Astrocyte (in vitro differentiated cells and primary cell): ENCODE measurements at places on chromosomes 7 and 10.
A peak's percentile ranks its signal among the peaks of the same experiment; 100 is the strongest.

GRCh38 chr10:109647627-109648026, 275.7 kb downstream of the XPNPEP1 start:
- no peak for DNase-seq

GRCh38 chr7:43328785-43329380, 216.4 kb downstream of the HECW1 start:
- no peak for DNase-seq

- peak; percentile 75 for DNase-seq
Measured at GRCh38 chr7:5702876-5703571, 78.4 kb downstream of the RNF216 start.

GRCh38 chr7:144568233-144568632, 164.7 kb upstream of the NOBOX start:
- DNase-seq = no peak

- DNase-seq = no peak
Measured at GRCh38 chr7:44291733-44292419, 33.5 kb downstream of the CAMK2B start.

- DNase-seq = no peak
Measured at GRCh38 chr10:108975459-108976058, 947.8 kb downstream of the XPNPEP1 start.

- DNase-seq = no peak
Measured at GRCh38 chr7:24229481-24230226, 54.3 kb upstream of the NPY start.

GRCh38 chr10:113552014-113552413, 839 bp upstream of the HABP2 start:
- no peak for DNase-seq

DNA sequence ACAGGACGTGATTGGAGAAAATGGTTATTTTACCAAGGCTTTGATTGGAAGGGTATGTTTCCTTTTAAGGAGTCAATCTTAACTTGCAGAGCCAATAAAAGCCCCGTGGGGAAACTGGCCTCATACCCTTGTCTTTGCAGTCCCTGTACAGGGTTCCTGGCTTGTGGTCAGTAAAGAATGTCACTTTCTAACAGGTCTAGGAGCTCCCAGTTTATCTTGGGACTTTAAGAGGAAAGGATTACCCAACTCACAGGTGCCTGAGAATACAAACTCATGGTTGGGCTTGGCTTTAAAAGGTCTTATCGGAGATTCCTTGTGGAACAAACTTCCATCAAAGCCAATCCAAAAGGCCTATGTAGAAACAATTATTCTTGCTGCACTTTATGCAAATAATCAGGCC, 221.8 kb downstream of the PHF14 start:
- DNase-seq = no peak

DNA sequence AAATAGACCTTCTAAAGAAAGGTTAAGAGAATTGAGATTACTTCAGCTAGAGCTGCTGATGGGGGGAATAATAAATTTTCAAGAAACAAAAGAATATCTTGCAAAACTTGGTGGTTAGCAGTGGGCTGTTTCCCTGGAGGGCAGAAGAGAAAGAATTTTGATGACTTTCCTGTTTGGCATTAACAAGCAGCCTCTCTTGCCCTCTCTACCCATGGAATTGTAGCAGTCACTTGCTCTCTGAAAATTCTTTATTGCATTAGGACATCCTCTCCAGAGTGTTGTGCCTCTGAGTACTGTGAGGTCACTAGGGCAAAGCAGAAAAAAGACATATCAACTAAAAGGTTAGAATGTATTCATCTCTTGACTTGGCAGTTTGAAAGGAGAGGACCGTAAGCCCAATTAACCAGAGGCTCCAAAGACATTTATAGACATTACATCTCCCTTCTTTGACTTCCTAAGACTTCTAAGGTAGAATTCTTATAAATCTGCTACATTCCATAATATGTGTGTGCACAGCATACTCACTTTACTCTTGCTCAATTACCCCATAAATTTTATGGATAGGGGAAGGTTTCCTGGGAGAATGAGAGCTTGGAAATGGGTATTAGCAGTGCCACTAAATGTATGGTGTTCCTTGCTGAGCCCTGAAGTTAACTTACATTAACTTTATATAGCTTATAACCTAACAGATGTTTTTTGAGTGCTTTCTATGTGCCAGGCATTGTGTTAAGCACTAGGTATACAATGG, 215.3 kb downstream of the KIF20B start:
- peak; percentile 52 for DNase-seq

- peak; percentile 81 for DNase-seq
Measured at GRCh38 chr7:129530795-129531391, 28.6 kb downstream of the SMKR1 start.

- DNase-seq = peak; percentile 93
Measured at GRCh38 chr7:106485031-106485551, 175.9 kb downstream of the CCDC71L start.

DNA sequence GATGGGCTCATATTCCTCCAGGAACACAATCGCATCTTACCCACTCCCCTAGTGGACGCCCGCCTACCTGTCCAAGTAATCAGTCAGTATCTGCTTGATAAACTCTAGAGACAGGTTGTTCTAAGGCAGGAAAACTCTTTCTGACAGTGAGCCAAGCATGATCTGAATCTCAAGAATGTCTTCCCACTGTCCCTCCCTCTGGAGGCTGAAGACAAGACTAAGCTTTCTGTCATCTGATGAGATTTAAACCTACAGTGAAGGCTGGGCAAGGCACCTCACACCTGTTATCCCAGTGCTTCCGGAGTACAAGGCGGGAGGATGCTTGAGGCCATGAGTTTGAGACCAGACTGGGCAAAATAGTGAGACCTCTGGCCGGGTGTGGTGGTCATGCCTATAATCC, 586.6 kb downstream of the GALNT17 start:
- no peak for DNase-seq

DNA sequence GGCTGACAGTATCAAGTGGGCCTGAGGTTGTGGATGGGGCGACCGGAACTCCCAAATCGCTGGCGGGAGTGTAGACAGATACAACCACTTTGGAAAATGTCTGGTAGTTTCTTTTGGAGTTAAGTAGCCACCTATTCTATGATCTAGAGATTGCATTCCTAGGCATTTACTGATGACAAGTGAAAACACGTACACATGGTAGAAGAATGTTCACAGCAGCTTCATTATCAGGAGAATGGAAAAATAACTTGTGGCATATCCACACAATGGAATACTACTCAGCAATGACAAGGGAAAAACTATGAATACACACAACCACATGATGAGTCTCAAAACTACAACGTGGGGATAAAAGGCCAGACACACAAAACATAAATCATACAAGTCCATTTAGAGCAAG, 146.0 kb downstream of the MYOF start:
- DNase-seq = no peak

- DNase-seq = no peak
Measured at GRCh38 chr7:151194188-151194587, 7.1 kb upstream of the ASB10 start.

DNA sequence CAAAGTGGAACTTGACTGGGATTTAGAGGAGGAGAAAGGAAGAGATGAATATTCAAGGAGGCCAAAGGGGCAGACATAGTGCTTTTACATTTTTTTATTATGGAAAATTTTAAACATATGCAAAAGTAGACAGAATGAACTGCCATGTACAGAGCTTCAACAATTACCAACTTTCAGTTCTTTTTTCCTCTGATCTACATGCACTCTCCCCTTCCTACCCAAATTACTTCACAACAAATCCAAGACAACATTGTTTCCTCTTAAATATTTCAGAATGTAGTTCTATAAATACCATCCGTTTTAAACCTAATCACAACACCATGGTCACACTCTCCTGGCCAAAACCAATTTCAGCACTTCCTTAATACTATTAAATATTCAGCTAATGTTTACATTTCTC, 83.5 kb upstream of the FZD1 start:
- DNase-seq = no peak
